Spleen (tissue), 13 donors: ENCODE measurements at places on chromosomes 16 and 17. TPM values are rescaled to one million over a fixed set of nuclear protein-coding genes. Genes with fewer than 3 reads are reported as not detected.

The CCL1 gene
- total RNA-seq = not detected

The ABI3 gene
- 74.0 TPM for total RNA-seq

The C17orf113 gene
- 0.85 TPM for total RNA-seq

The WNT9B gene
- total RNA-seq = 0.66 TPM

The RHBDL3 gene
- not detected for total RNA-seq

The TSNAXIP1 gene
- total RNA-seq = 0.72 TPM

- no peak overlapping the region for H3K4me3 ChIP-seq
- no peak for DNase-seq
Observed at GRCh38 chr16:53142823-53143568, 88.2 kb downstream of the CHD9 start.

DNA sequence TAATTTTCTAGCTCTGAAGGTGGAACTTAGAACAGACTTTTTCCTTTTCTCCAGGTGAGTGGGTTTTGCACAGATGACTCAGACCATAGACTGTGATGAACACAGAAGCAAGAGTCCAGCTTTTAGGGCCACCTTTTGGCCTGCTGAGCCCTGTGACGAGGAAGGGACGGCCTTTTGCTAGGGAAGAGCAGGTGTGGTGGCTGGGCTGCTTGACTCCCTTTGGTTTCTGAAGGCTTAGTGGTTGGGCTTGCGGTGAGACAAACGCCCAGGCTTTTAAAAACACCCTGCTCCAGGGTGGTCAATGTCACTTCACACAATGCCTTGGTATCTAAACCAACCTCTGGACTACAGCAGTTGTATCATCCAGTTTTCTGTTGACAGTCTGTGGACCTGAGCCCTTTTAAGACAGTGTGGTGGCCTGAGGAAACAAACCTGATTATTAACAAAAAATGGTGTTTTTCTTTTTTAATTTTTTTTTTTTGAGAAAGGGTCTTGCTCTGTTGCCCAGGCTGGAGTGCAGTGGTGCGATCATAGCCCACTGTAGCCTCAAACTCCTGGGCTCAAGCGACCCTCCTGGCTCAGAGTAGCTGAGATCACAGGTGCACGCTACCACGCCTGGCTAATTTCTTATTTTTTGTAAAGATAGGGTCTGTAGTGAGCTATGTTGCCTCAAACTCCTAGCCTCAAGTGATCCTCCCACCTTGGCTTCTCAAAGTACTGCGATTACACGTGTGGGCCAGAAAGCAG, 134.0 kb downstream of the SNX29 start:
- H3K4me3 ChIP-seq = no peak overlapping the region
- no peak for DNase-seq
- no peaks in the 10 kb centered on the region for H3K36me3 ChIP-seq
- no peaks in the 10 kb centered on the region for H3K27me3 ChIP-seq
- no peak overlapping the region for H3K27ac ChIP-seq

- H3K27me3 ChIP-seq = no peaks in the 10 kb centered on the region
- no peaks in the 10 kb centered on the region for H3K36me3 ChIP-seq
- no peak overlapping the region for H3K27ac ChIP-seq
- H3K4me1 ChIP-seq = peaks cover 6% of the 10 kb centered on the region
- no peak for DNase-seq
- H3K4me3 ChIP-seq = no peak overlapping the region
Observed at GRCh38 chr17:78449983-78450595, 71.6 kb downstream of the PGS1 start.

DNA sequence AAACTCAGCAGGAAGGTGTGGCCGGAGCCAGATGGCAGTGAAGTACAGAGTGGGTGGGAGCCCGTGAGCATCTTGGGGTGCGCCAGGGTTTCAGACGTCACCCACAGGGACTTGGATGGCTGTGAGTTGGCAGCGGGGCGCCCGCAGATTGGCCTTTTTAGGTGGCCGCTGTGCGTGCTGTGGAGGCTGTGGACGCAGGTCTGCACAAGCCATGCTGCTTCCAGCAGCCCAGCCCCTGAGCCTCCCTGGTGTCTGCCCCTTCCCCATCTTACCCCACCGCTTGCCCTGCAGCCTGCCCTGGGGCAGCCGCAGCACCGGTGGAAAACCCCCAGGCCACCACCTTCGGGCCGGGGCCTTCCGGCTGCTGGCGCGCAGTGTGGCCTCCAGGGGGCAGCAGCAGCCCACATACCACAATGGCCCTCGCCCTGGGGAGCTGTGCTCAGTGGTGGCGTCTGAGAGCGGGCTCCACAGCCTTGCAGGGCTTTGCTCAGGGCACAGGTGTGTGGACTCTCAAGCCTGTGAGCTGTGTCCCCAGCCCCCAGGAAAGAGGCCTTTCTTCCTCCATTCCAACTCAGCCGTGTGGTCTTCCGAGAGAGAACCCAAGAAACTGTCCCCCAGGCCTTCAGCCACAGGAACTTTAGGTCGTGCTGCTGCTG, 11.8 kb downstream of the ENDOV start:
- H3K36me3 ChIP-seq = peaks cover 6% of the 10 kb centered on the region
- H3K4me3 ChIP-seq = no peak overlapping the region
- DNase-seq = peak; percentile 95

- no peak overlapping the region for H3K4me3 ChIP-seq
- no peak for DNase-seq
- no peak overlapping the region for H3K27ac ChIP-seq
- peaks cover 19% of the 10 kb centered on the region for H3K4me1 ChIP-seq
- H3K36me3 ChIP-seq = peaks cover 71% of the 10 kb centered on the region
Observed at GRCh38 chr16:67868290-67868689, 4.6 kb upstream of the EDC4 start.

DNA sequence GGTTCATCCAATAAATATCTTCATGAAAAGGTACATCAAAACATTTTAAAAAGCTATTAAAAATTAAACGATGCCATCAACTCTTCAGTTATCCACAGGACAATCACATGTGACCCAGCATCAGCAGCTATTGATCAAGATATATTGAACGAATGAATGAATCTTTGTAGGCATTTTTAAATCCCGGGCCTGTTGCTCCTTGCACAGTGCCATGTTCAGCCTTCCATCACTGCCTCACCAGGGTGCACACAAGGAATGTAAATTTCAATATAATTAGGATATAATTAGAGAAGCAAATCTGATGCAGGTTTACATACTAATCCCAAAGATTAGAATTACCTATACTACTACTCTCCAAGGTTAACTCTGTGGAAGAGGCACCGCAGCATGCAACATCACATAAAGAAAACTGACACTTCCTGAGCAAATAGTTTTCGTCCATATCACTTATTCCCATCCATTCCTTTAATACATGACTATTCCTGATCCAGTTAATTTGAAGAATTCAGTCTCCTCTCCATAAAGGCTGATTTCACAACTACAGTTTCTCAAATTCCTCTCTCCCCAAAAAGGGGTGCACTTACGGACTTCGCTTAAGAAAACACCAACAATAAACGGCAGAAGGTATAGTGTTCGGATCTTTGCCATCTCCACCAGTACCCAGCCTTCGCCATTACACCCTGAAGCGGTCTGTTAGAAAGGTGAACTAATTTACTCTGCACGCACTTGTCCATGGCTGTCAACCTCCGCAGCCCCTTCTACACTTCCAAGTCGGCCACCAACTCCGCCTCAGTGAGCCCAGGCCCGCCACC, 938 bp downstream of the NCOR1 start:
- peaks cover 31% of the 10 kb centered on the region for H3K4me1 ChIP-seq
- no peaks in the 10 kb centered on the region for H3K36me3 ChIP-seq
- peak overlapping the region; percentile 94 for H3K27ac ChIP-seq
- H3K4me3 ChIP-seq = peak overlapping the region; percentile 98

- H3K27ac ChIP-seq = peak overlapping the region; percentile 6
- DNase-seq = no peak
- peaks cover 94% of the 10 kb centered on the region for H3K4me1 ChIP-seq
Observed at GRCh38 chr16:85605912-85606841, 6.9 kb upstream of the GSE1 start.

DNA sequence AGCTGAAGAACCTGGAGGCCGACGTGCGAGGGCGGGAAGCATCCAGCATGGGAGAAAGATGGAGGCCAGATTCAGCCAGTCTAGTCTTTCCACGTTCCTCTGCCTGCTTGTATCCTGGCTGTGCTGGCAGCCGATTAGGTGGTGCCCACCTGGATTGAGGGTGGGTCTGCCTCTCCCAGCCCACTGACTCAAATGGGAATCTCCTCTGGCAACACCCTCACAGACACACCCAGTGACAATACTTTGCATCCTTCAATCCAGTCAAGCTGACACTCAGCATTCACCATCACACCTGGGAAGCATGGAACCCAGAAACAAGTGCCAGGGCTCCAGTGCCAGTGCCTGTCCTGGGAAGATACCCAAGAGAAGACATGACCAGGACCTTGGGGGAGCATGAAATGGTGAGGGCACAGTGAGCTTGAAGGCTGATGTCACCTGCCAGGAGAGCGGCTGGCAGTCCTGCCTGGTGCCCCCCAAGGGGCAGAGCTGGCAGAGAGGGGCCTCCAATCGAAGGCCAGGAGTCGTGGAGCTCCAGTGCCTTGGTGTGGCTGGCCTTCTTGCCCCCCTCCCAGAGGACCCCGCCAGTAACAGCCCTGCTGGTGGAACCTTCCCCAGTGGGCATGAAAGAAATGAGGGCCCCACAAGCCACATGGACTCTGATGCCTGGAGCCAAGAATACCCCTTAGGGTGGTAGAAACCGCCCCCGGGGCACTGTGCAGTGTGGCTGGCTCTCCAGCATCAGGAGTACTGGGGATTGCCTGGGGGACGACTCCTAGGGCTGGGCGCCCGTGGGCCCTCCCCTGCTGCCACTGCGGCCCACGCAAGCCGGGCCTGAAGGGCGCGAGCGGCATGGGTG, 643 bp upstream of the NPB start:
- H3K4me3 ChIP-seq = peak overlapping the region; percentile 4
- peaks cover 13% of the 10 kb centered on the region for H3K27me3 ChIP-seq
- no peak overlapping the region for H3K27ac ChIP-seq
- peaks cover 77% of the 10 kb centered on the region for H3K36me3 ChIP-seq
- peaks cover 21% of the 10 kb centered on the region for H3K4me1 ChIP-seq

DNA sequence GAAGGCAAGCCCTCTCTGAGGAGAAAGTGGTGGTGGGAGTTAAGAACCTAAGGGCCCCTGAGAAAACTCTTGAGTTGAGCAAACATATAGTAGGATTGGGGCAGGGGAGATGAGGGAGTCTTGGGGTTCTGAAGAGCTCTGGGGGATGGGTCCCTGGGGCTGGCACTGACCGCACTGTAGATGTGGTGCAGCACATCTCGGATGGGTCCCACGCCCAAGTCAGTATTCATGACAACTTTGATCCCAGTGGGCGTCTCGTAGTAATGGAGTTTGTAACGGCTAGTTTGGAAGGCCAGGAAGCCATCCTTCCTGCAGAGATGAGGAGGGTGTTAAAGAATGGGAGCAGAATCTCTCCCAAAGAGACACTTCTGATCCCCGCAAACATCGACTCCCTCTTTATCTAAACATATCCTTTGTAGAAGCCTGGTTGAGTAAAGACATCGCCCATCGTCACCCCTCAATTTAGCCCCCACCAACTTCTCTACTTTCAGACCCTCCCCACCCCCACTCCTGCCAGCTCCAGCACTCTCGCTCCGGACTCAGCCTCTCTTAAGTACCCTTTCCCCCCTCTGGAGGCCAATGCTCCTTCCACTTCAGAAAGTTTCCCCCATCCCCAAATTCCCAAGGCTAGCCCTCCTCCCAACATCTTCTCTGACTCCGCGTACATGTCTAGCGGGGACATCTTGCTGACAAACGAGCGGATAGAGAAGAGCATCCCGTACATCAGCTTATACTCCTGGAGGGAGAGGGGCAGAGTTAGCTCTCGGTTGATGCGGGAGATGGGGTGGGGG, 710 bp downstream of the TRAPPC1 start:
- peak overlapping the region; percentile 76 for H3K4me3 ChIP-seq
- H3K4me1 ChIP-seq = peaks cover 11% of the 10 kb centered on the region
- H3K27me3 ChIP-seq = no peaks in the 10 kb centered on the region
- H3K36me3 ChIP-seq = no peaks in the 10 kb centered on the region

- H3K4me1 ChIP-seq = peaks cover 37% of the 10 kb centered on the region
- no peaks in the 10 kb centered on the region for H3K36me3 ChIP-seq
- H3K27ac ChIP-seq = peak overlapping the region; percentile 75
- no peaks in the 10 kb centered on the region for H3K27me3 ChIP-seq
- DNase-seq = no peak
Observed at GRCh38 chr17:57550668-57551315, 194.3 kb downstream of the CCDC182 start.

DNA sequence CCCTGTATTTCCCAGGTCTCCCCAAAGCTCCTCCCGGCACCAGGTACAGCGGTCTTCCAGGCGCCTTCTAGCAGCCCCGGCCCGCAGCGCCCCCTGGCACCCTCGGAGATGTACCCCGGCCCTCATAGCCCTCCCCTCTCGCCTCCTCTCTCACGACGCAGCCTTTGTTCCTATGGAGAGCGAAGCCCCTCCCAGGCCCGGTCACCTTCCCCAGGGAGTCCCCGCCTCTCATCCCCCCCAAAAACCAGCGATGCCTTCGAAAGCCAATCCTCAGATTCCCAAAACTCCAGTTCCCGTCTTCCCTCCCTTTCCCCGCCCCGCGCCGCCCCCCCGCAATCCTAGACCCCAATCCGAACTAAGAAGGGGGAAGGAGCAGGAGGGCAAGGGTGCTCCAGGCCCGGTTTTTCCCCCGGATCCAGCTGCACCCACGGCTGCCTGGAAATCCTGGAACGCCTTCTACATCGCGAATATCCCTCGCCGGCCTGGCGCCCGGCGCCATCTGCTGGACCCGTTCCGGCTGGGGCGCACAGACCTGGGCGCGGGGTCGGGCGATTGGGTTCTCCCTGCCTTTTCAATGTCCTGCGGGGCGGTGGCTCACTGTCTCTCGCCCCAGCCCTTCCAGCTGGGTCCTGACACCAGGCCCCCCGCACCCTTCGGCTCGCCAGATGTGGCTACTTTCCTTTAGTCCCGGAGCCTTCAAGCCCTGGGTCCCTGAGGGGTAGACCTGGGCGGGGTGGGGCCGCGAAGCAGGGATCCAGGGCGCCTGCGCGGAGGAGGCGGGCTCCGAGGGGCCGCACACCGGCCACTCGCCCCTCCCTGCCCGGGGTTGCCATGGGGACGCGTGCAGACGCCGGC, at the start of gene DNAH2:
DNAH2 (plus strand) TSS at position 844 of the 855 bp plus-strand sequence. CDS start 1,991 bp downstream, outside the sequence.
- DNase-seq = no peak
- H3K4me3 ChIP-seq = peak within 1 kb of the TSS; percentile 42
- H3K27ac ChIP-seq = no peak within 1 kb of the TSS
- peaks cover 24% of the 10 kb centered on the region for H3K4me1 ChIP-seq

- no peaks in the 10 kb centered on the region for H3K27me3 ChIP-seq
- no peaks in the 10 kb centered on the region for H3K36me3 ChIP-seq
- no peaks in the 10 kb centered on the region for H3K4me1 ChIP-seq
- H3K4me3 ChIP-seq = no peak overlapping the region
- H3K27ac ChIP-seq = no peak overlapping the region
Observed at GRCh38 chr17:37168731-37169353, 206.9 kb upstream of the C17orf78 start.
